KBM-7 (cell line): ENCODE measurements at places on chromosomes 11 and 22.

GRCh38 chr11:45833761-45834160 is 13.5 kb upstream of the CRY2 start:
- no peak for DNase-seq

DNA sequence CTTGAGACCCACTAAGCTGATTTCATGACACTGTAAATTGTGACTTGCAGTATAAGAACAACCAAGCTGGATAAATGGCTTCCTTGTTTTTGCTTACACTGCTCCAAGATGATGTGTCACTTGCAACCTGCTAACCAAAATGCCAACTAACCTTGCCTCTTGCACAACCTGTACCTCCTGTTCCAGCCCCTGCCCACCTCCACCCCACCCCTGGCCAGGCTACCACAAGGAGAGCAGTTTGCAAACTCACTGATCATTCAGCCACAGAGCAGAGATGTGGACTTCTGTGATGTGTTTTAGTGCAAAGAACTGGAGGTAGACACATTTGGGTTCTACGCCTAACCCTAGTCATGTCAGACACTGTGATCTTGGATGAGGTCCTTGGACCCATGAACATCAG is 4.3 kb upstream of the APOL6 start:
- no peak for DNase-seq

- no peak for DNase-seq
These were observed 23.2 kb upstream of the C1QTNF4 start for GRCh38 chr11:47617417-47617809.

DNA sequence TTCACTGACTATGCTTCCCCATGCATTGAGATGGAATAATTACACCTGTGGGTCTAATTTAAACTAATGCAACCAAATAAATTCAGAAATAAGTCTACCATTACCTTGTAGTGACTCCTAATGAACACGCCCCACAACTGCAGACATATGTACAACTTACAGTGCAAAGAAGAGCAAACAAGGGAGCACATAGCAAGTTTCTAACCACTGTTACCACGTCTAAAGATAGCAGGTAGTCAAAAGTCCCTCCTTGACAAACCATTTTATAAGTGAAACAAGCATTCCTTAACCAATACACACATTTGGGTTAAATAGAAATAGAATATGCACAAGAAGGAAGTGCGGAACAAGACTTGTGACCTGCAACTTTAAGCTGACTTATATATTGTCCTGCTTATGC is 20.6 kb downstream of the PHF21A start:
- no peak for DNase-seq

DNA sequence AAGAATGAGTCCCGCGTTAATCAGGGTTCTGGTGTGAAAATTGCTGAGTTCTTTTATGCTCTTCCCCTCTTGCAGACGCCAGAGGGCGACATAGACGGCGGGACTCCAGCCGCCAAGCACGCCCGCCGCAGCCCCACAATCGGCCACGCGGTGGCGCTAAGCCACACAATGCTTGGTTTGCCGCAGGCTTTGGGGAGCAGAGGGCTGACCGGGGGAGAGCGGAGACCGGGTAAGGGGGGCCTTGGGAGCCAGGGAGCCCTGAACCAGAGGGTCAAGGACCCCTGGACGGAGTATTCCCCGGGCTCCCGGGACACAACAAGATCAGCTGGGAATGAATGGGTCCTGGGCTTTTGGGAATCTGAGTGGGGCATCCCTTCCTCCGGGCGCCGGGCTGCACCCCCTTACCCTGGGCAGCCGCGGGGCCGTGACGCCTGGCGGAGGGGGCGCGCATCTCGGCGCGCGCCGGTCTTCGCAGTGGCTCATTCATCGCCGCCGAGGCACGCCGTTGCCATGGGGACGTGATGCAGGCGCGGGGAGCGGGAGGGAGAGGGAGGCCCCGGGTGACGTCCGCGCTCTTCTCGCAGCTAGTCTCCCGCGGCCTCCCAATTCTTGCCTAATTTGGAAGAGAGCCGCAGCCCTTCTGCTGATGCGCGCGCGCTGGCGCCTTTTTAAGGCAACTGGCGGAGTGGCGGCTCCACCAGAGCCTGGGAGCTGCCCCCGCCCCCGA is 12.2 kb upstream of the NPAS4 start:
- DNase-seq = peak; percentile 95

- DNase-seq = no peak
These were observed 1.8 kb downstream of the LRRC10B start for GRCh38 chr11:61510166-61510919.
